Osteocyte (in vitro differentiated cells): ENCODE measurements at places on chromosomes 3 and 15.

- DNase-seq = no peak
These were observed 605.5 kb upstream of the KCNMB2 start for GRCh38 chr3:177930771-177931170.

- no peak for DNase-seq
These were observed 6.5 kb upstream of the AQR start for GRCh38 chr15:34976073-34976472.

DNA sequence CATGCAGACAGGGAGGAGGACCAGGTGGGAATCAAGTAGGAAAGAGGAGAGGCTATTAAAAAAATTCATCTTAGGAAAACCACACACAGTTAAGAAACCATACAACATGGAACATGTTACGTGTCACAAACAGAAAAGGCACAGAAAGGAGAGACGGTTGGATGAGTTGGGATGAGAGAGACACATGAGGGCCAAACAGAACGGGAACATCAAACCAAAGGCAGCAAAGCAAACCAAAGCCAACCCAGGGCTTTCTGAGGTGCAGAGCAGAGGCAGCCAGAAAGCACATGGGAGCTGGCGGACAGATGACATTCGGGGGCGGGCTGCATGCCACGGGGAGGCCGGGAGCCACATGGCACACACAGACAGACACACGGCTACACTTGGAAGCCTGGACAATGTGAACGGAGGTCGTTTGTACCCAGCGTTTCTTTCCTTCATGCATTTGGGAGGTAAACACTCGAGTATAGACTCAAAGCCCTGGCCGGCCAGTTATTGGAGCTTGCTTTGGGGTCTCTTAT, 8.6 kb upstream of the SEC13 start:
- no peak for DNase-seq

GRCh38 chr15:64894395-64895056, 17.2 kb upstream of the ANKDD1A start:
- no peak for DNase-seq

- DNase-seq = no peak
These were observed 276.0 kb downstream of the SOX2 start for GRCh38 chr3:181987736-181988135.

- no peak for DNase-seq
These were observed 44.0 kb downstream of the CHSY1 start for GRCh38 chr15:101207867-101208288.

DNA sequence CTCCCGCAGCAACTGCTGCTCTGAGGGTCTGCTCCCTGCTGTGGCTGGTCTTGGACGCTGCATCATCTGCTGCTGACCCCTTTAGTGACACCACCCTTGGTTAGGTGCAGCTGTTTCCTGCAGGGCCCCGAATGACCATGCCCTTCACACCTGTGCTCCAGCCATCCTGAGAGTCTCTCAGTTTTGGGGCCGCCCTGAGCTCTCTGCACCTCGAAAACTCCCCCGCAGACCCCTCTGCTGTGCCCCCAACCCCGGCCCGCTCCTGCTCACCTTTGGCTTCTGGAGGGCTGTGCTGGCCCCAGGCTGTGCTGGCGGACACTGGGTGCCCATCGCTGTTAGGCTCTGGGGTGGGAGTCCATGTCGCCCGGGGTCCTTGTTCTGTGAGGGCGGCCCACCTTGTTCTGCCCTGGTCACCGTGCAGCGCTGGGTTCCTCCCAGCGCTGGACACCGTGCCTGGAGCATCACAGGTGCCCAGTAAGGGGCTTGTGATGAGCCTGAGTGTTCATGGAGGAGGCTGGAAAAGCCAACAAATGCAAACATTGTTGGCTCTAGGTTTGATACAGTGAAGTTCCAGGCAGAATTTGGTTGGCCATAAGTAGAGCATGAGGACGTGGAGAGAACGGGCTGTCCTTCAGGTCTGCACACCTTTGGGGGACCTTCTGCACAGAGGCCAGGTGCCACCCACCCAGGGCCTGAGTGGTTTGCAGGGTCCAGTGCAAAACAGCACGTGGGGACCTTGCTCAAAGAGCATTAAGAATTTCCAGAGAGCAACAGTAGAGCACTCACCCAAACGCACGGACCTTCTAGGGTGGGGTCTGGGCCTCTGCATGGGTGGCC, 12.3 kb downstream of the ABTB1 start:
- no peak for DNase-seq

GRCh38 chr3:39133093-39133490, 20.3 kb downstream of the CSRNP1 start:
- no peak for DNase-seq

DNA sequence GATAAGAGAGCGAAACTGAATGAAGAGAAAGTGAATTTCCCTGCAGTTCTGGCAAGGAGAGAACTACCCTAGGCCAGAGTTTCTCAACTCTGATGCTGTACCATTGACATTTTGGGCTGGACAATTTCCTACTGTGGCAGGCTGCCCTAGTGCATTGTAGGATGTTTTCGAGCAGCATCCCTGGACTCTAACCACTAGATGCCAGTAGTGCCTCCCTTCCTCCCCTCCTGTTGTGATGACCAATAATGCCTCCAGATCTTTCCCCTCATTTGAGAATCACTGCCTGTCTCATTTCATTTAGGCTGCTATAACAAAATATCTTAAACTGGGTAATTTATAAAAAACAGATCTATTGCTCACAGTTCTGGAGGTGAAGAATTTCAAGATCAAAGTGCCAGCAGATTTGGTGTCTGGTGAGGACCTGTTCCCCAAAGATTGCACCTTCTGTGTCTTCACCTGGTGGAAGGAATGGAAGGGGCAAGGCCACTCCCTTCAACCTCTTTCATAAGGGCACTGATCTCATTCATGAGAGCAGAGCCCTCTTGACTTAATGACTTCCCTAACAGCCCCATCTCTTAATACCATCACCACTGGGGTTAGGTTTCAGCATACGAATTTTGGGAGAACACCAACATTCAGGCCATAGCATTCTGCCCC, 188.9 kb upstream of the MEIS2 start:
- DNase-seq = no peak

GRCh38 chr3:3734881-3735280, 64.3 kb upstream of the LRRN1 start:
- DNase-seq = no peak

DNA sequence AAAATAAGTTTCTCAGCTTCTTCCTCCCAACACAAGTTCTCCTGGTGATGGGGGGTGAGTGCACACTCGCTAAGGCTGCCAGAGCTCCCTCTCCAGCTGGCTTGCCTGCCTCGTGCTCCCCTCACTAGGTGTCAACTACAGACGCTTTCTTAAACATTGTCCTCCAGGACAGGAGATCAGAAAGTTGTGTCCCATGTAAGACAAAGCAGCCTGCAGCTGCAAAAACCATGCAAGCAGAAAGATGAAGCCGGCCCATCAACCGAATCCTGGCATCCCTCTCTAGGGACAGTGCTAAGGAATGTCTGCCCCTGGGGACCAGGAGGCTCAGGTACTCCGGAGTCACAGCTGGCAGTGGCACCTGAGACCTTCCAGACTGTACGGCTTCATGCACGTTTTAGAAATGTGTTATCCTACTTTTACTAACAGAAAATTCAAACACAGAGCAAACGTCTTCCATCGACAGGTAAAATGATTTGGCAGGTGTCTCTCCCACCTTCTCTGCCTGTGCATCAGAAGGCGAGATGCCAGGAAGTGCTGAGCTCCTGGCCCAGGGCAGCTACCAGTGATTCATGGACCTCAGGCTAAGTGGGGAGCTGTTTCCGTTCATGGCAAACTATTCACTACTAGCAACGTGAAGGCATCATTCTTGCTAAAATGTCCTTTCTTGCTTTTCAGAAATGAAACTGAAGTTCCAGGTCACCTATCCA, 246.1 kb downstream of the ADAMTS17 start:
- DNase-seq = no peak

DNA sequence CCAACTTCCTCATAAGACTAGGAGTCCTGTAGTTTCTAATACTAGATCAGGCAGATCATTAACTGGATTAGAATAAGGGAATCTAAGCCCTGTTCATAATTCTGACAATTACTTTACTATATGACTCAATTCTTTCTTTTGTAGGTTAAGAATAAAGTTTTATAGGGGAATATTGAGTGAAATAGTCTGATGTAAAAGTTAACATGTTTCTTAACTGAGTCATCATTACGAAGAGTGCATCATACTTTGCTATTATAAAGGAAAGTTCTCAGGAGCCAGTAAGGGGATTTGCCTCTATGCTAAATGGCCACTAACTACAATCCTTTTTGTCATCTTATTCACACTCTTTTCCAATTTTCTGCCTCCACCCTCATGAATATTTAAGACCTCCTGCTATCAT, 63.1 kb downstream of the POLQ start:
- no peak for DNase-seq

DNA sequence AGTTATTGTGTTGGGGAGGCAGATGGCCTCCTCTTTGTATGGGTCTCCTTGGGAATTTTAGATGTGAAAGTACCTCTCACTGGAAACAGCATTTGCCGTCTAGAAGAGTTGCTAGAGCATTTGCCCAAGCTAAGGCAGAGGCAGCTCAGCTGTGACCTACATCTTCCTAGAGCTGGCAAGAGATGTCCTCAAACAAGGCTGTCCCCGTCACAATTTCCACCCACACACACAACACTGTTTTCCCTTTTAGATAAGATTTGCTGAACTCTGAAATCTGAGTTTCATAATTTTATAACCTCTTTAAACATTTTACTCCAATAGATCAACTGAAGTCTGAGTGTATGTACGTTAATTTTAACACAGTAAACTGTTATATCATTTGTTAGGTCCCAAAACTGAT, 352.6 kb downstream of the EPHB1 start:
- no peak for DNase-seq

DNA sequence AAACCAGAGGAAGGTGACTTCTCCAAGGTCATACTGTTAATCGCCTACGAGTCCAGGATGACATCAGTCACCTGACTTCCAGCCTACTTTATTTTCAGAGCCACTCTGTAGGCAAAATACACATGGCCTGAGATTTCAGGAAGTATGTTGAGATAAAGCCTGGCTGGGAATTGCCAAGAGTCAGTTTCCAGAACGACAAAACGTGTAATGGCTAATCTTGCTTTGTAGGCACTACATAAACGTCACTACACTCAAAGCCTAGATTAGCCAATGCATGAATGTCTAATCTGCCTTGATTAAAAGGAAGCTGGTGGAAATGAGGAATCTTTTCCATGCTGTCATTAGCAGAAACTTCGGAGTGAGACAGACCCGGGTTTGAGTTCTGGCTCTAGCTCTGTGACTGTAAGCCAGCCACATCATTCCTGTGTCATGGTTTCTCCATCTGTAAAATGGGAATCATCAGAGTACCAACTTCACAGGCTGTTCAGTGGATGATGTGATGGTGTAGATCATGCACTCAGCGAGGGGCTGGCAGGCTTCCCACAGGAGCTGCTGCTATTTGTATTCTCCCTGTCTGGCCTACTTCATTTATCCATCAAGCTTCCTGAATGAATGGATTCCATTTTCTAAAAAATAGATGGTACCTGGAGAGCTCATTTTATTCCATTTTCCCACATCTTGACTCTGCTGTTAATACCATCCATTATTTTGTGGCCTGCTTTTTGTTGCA, 241.9 kb downstream of the XXYLT1 start:
- no peak for DNase-seq

GRCh38 chr15:75758071-75758872, 45.6 kb upstream of the CSPG4 start:
- no peak for DNase-seq

DNA sequence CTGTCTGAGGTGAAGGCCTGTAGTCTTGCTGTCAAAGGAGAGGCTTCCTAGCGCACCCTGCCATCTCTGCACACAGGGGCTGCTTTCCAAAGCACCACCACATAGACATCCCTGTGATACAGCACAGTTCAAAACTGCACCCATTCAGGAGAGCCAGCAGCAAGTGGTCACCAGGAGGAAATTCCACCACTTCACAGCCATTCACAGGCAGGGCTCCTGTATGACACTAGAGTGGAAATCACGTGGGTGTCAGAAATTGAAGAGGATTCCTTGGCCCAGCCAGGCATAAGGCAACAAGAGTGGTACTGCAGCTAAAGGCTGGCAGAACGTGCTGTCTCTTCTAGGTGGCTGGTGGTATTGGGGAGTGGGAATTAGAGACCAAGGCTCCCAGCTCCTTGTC, 102.8 kb downstream of the RFTN1 start:
- no peak for DNase-seq

DNA sequence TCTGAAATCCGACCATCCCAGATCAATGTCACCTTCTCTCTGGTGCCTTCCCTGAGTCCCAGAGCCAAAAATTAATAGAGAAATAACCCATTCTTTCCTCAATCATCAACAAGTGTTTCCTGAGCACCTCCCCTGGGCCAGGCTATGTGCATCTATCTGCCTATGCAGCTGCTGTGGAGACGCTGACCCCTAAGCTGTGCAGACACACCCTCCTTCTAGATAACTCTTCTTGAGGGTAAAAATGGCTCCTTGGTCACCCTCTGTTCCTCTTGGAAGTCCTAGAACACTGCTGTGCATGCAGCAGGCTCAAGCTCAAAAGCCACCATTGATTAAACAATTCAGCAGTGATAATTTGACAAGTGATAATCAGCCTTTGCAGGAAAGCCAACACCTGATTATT, 18.4 kb downstream of the CA12 start:
- no peak for DNase-seq

DNA sequence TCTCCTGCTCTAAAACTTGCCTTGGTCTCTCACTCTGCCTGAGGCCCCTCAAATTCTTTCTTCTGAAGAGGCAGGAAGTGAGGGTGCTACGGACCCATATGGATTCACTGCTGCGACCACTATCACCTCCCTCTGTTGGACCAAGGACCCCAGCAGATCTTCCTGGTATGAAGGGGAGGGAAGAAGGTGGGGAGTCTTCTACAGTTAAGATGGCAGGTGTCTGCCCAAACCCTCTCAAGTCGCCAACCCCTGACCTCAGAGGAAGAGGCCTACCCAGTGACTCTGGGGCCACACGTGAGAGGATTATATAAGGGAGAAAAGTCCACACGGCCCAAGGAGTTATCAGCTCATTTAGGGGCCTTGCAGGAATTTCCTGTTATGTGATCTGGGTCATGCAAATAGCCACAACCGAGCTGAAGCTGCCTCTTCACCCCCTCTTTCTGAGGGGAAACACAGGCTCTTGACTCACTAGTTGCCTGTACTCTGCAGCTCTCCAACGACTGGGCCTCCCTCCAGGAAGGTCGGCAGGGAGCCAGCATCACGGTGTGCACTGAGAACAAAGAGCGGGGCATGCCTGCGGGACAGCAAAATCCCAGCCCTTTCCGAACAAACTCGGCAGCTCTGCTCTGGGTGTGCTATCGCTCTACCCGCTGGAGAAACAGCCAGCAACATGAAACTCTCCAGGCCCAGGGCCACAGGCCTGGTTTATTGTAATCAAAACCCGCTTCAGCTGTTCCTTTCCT, 116.0 kb downstream of the XXYLT1 start:
- DNase-seq = no peak

- no peak for DNase-seq
These were observed 1050.7 kb downstream of the OTOL1 start for GRCh38 chr3:162547321-162547720.
